Stimulated activated CD4-positive, alpha-beta T cell treated with anti-CD3 and anti-CD28 coated beads, Interleukin-1b, Interleukin-23, amount 100 ng/mL, for 4 hours (primary cell): ENCODE measurements at places on chromosomes 12 and 14.

GRCh38 chr12:54478270-54478669 lies 4.9 kb upstream of the GTSF1 start:
- DNase-seq = no peak

GRCh38 chr12:106767954-106768822 lies 6.3 kb upstream of the RIC8B start:
- DNase-seq = no peak

DNA sequence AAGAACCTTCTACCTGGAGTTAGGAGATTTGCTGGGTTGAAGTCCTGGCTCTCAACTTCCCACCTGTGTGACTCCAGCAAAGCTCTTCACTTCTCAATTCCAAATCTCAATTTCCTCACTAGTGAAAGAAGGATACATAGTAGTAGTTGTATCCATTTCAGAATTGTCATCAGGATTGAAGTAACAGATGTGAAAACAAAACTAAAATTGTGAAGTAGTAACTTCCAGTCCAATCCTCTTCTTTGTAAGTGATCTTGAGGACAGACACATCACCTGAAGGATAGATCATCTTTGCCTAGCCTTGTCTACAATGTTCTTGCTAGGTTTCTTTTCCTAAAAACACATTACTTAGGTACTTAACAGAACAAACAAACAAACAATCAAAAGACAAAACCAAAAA lies 1.2 kb upstream of the LRRK2 start:
- DNase-seq = no peak

- DNase-seq = no peak
Observed at GRCh38 chr12:61188801-61189595, 1071.2 kb upstream of the USP15 start.

GRCh38 chr12:130127912-130128789 lies 34.1 kb upstream of the FZD10 start:
- DNase-seq = no peak

- DNase-seq = no peak
Observed at GRCh38 chr12:114391088-114391487, 14.9 kb downstream of the TBX5 start.

DNA sequence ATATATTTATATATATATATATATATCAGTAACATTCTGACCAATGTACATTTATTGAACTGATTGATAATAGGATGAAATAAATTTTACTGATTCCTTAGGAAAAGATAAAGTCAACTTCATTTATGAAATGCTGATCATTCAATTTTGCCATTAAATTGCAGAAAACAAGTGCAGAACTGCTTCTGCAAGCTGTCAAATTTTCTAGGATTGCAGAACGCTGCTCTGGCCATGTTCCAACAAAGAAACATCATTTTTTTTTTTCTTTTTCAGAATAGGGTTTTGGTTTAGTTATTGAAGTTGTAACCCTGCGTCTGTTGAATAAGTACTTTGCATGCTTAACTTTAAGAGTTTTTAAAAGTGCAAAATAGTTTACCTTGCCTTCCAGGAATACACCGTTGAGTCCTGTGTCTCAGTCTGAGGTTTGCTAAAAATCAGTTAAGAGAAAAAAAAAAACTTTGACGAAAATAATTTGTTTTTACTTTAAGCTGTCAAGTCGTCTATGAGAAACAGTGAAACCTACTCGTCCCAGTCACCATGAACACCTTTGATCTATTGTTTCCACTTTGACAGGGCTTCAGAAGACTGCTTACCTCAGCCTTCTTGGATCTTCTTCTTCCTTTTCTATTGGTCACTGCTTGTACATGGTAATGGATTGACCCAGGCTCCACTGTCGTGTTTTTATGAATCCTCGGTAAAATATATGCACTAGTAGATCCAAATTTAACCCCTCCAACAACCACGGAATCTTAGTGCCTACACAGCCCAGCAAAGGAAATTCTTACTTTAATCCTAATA lies at the start of gene KERA:
KERA (minus strand) TSS at position 657 of the 798 bp plus-strand sequence. CDS start 1,743 bp downstream, outside the sequence.
- no peak for DNase-seq

- DNase-seq = no peak
Observed at GRCh38 chr12:95594136-95594535, 42.9 kb upstream of the USP44 start.

DNA sequence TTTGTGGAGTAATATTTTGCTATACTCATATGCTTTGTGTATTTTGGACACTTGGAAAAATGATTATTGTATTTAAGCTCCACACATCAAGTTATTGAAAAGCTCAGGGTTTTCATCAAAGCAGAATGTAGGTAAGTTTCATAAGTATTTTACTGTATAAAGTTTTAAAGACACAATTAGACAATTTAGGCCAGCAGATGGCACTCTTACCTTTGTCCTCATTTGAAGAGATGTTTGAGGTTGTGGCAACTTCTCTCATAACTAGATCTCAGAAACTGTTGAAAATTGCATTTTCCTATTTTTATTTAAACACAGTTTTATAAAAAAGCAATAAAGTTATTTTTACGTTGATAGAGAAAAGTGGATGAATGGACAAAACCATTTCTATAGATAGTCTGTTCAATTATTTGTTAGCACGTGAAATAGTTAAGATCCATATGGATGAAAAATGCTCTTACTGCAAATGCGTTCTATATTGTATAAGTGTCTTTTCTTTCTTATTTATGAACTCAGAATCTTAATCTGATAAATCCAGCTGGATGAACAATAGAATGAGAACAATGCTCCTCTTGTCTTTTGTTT lies 300.0 kb downstream of the AEBP2 start:
- no peak for DNase-seq

DNA sequence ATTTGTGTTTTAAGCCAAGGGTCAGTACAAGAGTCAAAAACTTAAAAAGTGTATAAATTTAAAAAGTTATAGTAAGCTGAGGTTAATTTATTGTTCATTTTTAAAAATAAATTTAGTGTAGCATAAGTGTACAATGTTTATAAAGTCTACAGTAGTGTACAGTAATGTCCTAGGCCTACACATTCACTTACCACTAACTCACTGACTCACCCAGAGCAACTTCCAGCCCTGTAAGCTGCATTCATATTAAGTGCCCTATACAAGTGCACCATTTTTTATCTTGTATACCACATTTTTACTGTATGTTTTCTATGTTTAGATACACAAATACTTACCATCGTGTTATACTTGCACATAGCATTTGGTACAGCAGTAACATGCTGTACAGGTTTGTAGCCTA lies 37.7 kb downstream of the GPR137C start:
- no peak for DNase-seq

DNA sequence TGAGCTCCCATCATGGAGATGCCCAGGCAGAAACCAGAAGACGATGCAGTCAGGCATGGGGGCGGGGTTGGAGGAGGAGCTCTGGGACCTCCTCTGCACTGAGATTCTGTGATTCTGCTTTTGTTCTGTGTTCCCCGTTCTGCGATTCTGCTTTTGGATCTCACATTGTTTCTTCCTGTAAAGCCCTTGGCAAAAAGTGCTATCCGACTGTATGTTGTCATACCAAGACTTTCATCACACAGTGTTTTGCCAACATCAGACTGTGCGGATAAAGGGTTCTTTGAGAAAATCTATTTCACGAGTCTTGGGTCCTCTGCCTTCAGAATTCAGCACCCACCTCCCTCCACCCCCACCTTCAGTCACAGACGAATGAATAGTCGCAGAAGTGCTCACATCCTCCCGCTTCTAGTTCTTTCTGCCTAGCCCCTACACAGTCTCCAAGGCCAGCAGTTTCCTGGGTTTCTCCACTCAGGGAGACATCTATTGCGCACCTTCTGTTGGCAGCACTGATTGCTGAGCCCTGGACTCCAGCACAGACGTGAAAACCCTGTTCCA lies 24.7 kb upstream of the PWP1 start:
- DNase-seq = no peak

GRCh38 chr14:68523989-68524725 lies 268.7 kb downstream of the ZFP36L1 start:
- no peak for DNase-seq

GRCh38 chr12:66508025-66508424 lies 170.9 kb downstream of the GRIP1 start:
- DNase-seq = no peak

GRCh38 chr14:70658899-70659298 lies 17.2 kb downstream of the TTC9 start:
- no peak for DNase-seq

DNA sequence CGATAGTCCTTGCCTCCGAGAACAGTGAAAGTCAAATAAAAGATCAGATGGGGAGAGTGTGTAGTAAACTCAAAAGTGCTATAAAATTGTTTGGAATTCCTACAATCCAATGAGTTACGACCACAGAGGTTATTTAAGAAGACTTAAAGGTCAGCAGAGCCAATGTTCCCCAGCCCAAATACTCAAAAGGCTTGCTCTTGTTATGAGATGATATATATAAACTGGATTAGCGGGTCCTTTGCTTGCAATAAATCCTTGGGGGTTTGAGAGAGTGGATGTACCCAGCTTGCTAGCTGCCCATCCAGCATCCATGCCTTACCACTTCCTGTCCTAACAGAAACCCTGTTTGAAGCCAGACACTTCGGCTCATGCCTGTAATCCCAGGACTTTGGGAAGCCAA lies 29.0 kb upstream of the MED13L start:
- no peak for DNase-seq

DNA sequence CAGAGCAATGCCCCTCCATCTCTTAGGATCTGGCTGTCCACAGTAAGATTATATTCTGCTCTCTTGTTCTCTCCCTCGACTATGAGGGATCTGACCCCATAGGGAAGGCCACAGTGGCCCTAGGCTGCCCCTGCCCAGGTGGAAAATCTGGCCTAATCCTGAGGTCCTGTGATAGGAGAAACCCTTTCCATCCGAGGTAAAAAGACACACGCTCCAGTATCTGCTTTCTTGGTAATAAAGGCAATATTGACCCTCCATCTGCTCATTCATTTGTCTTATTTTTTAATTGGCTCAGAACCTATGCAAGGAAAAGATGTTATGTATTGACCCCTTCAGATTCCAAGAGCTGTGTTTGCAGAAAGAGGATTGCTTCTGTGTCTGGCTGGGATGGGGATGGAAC lies 9.7 kb downstream of the KRT76 start:
- no peak for DNase-seq

DNA sequence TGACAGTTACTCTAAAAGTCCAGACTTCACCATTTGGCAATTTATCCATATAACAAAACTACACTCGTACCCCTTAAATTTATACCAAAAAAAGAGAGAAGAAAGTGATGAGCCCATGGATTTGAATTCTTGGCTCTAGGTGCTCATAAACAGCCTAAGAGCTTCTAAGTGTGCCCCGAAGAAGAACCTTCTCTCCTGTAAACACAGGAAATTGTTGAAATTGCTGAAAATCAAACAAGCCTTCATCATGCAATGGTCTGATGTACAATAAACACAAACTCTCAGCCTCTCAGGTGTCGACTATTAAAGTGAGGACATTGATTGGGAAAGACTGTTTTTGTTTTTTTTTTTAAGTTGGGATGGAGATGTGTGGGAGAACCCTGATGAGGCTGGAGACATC lies 21.8 kb downstream of the PDE6H start:
- no peak for DNase-seq

DNA sequence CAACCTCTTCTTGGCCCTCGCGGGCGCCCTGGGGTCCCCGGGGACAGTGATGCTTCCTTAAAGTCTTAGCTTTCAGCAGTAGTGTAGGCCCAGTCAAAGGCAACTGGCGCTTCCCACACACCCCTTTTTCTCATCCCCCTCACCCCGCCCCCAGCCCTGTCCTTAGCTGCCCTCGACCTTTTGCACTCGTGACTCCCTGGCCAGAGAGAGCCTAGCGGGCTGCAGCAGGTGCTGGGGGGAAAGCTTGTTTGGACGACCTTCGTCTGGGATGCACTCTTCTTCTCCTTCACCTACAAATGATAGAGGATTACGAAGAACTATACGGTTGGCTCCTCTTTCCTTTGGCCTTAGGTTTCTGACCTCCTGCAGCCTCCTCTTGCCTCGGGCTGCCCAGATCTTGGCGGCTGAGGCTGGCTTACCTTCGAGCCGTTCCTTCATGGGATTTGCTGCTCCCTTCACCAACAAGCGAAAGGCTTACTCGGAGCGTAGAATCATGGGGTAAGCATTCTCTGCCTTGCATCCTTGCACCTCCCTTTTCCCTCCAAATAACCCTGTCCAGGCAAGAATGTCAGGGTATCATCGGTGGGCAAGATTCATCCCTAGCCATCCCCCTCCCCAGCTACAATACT lies 815 bp downstream of the COQ10A start:
- no peak for DNase-seq

GRCh38 chr14:66369157-66369697 lies 116.9 kb upstream of the CCDC196 start:
- DNase-seq = no peak

- no peak for DNase-seq
Observed at GRCh38 chr12:103727638-103728037, 113.4 kb downstream of the NT5DC3 start.

GRCh38 chr12:49357103-49357678 lies 10.1 kb upstream of the SPATS2 start:
- DNase-seq = no peak

GRCh38 chr12:47841501-47841900 lies 21.8 kb upstream of the HDAC7 start:
- DNase-seq = no peak

- no peak for DNase-seq
Observed at GRCh38 chr14:58656671-58657411, 19.1 kb downstream of the DACT1 start.

- DNase-seq = no peak
Observed at GRCh38 chr12:80704420-80704819, 3.0 kb upstream of the MYF6 start.

DNA sequence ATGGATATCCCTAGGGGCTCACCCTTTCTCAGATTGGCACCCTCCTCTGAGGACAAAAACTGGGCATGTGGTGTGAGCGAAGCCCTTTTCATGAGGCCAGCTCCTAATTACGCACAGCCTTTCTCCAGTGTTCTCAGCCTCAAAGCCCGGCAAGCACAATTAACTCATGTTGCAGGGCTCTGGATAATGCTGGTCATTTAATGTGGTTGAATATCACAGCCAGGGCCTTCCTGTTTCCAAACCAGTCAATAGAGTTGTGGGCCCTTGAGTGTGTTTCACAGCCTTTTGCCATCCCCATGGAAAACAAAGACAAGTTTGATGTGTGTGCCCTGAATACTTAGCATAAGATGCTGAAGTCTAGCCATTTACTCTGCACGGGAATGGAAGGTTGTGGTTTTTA lies 114.2 kb upstream of the ARHGAP5 start:
- no peak for DNase-seq

GRCh38 chr12:68957273-68957672 lies 24.3 kb upstream of the CPM start:
- DNase-seq = no peak

GRCh38 chr14:22243971-22244581 lies 344.9 kb downstream of the DAD1 start:
- DNase-seq = no peak

- DNase-seq = no peak
Observed at GRCh38 chr14:23443881-23444280, 8.4 kb upstream of the MYH7 start.

DNA sequence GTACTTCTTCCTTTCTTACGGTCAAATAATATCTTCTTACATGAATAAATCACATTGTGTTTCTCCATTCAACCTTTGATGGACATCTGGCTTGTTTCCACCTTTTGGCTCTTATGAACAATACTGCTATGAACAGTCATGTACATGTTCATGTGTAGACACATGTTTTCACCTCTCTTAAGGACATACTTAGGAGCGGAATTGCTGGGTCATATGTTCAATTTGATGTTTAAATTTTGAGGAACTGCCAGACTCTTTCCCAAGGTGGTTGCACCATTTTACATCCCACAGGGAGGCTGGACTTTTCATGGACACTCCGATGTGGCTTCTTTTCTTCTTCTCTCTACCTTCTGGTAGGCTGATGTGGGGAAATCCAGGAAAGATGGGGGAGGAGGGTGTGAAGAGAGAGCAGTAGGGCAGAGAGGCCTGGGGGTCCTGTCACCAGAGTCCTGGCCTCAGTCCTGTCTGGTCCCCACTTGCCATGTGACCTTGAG lies 16.8 kb downstream of the LGMN start:
- DNase-seq = no peak
